ENCODE measurements at places on chromosomes 13 and 19. TPM values are rescaled to one million over a fixed set of nuclear protein-coding genes. Genes with fewer than 3 reads are reported as not detected.

The SIGLEC9 gene
- 1.7 TPM for total RNA-seq

The MEGF8 gene
- 4.2 TPM for total RNA-seq

GRCh38 chr13:102582256-102582655 is 14.5 kb upstream of the TPP2 start:
- peaks cover 11% of the 10 kb centered on the region for H3K27me3 ChIP-seq
- no peak overlapping the region for H3K27ac ChIP-seq
- H3K4me3 ChIP-seq: no peak overlapping the region
- peaks cover 17% of the 10 kb centered on the region for H3K4me1 ChIP-seq

DNA sequence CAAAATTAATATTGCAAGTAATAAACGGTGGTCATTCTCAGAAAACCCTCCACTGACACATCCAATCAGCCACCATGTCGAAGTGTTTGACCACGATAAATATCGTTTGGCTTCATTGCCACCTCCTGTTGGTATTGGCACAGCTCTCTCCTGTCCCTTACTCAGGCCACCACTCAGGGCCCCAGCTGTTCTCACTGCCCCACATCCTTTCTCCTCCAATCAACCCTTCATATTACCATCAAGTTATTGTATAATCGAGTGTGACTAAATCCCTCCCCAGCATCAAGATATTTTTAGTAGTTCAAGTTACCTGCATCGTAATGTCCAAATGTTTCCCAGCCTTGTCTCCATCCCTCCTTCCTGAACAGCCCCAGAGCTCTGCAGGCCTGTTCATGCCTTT is 50.4 kb downstream of the SACS start:
- H3K4me1 ChIP-seq: peaks cover 47% of the 10 kb centered on the region
- no peaks in the 10 kb centered on the region for H3K36me3 ChIP-seq
- no peak for DNase-seq
- no peak overlapping the region for H3K27ac ChIP-seq

DNA sequence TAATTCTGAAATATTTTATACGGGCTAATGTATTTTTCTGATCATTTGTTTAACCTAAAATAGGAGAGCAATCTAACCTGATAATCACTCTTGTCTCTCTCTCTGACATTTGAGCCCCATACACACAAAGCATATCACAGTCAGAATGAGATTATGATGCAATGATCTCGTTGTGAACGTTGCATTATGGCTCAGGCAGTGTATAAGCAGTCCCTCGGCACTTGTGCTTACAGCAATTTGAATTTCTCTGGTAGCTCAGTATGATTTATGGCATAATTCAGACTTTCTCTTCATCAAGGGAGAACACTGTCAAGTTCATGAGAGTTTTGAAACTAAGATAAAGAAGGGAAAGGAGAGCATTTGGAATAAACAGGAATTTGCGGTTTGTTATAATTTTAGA is 256.1 kb downstream of the DACH1 start:
- no peaks in the 10 kb centered on the region for H3K36me3 ChIP-seq
- no peaks in the 10 kb centered on the region for H3K4me1 ChIP-seq
- no peak overlapping the region for H3K27ac ChIP-seq
- no peak overlapping the region for H3K4me3 ChIP-seq

DNA sequence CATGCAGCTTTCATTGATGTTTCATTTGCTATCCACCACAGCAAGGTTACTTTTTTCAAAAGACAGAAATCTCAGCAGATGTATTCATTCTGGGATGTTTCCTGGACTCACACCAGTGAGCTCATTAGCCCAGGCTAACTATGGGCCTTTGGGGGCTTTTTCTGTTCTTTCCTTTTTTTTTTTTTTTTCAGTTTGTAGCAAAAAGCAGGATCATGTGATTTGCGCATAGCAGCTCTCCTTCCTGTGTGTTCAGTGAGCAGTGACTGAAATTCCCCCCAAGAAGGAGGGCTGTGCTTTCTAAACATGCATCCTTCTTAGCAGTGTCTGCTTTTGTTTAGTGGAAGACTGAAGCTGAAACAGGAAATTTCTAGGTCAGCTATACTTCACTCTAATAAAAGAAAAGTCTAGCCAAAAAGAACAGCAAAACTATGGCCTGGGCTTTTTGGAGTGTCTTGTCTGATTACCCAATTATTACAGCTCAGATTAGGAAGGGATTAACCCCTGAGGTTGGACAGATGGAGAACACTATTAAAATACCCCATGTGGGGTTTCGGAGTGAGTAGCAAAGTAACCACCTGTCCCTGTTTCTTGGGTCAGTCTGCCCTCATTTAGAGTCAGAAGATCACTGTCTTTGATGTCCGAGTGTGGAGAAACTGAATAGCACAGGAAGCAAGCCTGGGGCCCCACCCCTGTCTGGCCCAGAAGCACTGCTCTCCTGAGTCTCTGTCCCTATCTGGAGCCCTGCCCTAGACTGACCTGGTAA is 8.9 kb upstream of the AMER2 start:
- no peak overlapping the region for H3K27ac ChIP-seq
- peaks cover 32% of the 10 kb centered on the region for H3K27me3 ChIP-seq
- no peak overlapping the region for H3K4me3 ChIP-seq
- no peaks in the 10 kb centered on the region for H3K4me1 ChIP-seq
- no peaks in the 10 kb centered on the region for H3K36me3 ChIP-seq

- no peak for DNase-seq
- peaks cover 2% of the 10 kb centered on the region for H3K4me1 ChIP-seq
- H3K36me3 ChIP-seq: no peaks in the 10 kb centered on the region
- no peak overlapping the region for H3K27ac ChIP-seq
- H3K27me3 ChIP-seq: peaks cover 36% of the 10 kb centered on the region
These were observed 62.3 kb upstream of the STARD13 start for GRCh38 chr13:33347861-33348260.

DNA sequence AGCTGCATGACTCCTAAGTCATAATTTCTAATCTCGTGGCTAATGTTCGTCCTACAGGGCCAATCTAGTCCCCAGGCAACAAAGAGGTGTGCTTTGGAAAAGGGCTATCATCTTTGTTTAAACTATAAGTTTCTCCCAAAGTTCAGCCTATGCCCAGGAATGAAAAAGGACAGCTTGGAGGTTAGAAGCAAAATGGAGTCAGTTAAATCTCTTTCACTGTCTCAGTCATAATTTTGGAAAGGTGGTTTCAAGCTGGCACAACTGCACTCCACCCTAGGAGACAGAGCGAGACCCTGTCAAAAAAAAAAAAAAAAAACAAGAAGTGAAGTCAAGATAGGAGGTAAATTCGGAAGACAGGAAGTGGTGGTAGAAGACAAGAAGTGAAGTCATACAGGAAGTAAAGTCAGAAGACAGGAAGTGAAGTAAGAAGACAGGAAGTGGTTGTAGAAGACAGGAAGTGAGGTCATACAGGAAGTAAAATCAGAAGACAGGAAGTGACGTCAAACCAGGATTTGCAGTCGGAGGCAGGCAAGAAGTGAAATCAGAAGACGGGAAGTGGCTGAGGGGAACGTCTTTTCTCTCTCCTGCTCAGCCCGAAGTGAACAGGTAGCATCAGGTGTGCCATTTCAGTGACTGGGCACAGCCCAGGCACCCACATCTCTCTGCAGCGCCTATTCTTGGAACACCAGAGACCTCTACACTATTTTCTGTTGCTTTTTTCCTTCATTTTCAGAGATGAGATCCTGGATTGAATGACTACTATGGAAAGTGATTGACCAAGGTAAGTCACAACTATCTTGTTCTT is 32.2 kb downstream of the GP6 start:
- peaks cover 47% of the 10 kb centered on the region for H3K36me3 ChIP-seq
- H3K27ac ChIP-seq: peak overlapping the region; percentile 85
- peaks cover 38% of the 10 kb centered on the region for H3K4me1 ChIP-seq
- DNase-seq: peak; percentile 71
- H3K4me3 ChIP-seq: peak overlapping the region; percentile 79

DNA sequence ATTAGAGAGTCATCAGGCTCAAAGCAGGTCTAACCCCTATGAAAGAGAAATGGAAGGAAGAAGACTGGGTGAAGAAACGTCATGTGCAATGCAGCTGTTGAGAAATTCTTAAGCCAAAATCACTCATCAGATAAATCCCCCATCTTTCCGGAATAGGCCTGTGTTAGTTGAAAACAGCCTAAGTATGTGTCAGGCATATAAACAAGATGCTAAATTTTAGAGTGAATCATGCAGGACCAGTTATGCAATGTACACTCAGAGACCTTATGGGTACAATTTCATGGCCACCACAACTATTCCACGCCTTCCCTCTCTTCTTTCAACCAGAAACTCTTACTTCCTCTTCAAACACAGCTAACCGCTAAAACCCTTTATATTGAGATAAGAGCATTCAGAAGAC is 717.7 kb upstream of the ATXN8OS start:
- H3K4me3 ChIP-seq: no peak overlapping the region
- H3K27ac ChIP-seq: no peak overlapping the region
- H3K36me3 ChIP-seq: no peaks in the 10 kb centered on the region

DNA sequence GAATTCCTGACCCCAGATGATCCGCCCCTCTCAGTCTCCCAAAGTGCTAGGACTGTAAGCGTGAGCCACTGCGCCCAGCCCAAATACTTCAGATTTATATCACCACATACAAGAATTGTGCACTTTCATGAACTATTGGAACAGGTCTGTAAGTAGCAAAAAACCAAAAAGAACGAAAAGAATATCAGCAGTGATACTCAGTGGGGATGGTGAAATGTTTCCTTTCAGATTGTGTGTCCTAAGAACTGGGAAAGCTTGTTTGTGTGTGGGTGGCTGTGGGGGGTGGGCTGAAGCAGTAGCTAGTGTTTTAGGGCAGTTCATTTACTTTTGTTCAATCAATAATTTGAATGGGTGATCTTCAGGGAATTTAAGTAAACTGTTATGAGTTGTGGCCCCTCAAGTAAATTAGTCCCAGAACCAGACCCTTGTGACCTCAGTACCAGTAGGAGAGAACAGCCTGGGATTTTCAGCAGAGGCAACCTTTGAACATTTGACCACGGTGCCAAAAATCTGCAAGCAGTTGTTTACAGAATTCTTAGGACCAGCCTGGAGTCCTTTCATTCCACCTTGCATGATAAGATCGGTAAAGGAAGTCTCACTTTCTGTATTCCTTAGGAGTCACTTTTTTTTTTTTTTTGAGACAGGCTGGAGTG is 106.6 kb downstream of the LRCH1 start:
- DNase-seq: no peak
- H3K36me3 ChIP-seq: peaks cover 8% of the 10 kb centered on the region
- peaks cover 11% of the 10 kb centered on the region for H3K4me1 ChIP-seq
- no peak overlapping the region for H3K4me3 ChIP-seq
- no peaks in the 10 kb centered on the region for H3K27me3 ChIP-seq

GRCh38 chr13:107770541-107770940 is 444.8 kb downstream of the LIG4 start:
- no peaks in the 10 kb centered on the region for H3K27me3 ChIP-seq
- DNase-seq: no peak
- H3K36me3 ChIP-seq: no peaks in the 10 kb centered on the region
- H3K4me1 ChIP-seq: no peaks in the 10 kb centered on the region
- H3K27ac ChIP-seq: no peak overlapping the region

Measured in activated CD4-positive, alpha-beta memory T cell treated with anti-CD3 and anti-CD28 coated beads, Interleukin-2, amount 10 ng/mL, durations not matched to agents 7 days and 5 days (primary cell).